ENCODE measurements at places on chromosomes 12 and 14.

GRCh38 chr14:82642425-82642824, 1108.8 kb upstream of the SEL1L start:
- DNase-seq: no peak

- DNase-seq: no peak
Measured at GRCh38 chr12:124684496-124684895, 117.1 kb upstream of the NCOR2 start.

DNA sequence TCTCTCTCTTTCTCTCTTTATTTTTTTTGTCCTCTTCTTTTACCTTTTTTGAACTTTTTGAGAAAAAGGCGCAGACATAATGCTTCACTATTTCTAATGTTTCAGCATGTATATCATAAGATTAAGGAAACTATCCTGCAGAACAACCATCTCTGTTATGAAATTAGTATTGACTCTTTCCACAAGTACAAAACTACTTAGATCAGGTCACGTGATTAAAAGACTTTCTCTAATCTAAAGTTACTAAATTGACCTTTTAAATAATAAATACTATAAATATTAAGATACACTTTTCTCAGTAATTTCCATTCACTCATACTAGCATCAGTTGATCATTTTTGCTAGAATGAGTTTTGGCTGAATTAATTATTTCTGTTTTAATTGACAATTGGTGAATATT, 844.5 kb upstream of the LRFN5 start:
- no peak for DNase-seq

- no peak for DNase-seq
Measured at GRCh38 chr14:90551070-90551704, 154.4 kb downstream of the CALM1 start.
